Stimulated activated naive CD4-positive, alpha-beta T cell (primary cell): ENCODE measurements at places on chromosomes 11 and 22.

DNA sequence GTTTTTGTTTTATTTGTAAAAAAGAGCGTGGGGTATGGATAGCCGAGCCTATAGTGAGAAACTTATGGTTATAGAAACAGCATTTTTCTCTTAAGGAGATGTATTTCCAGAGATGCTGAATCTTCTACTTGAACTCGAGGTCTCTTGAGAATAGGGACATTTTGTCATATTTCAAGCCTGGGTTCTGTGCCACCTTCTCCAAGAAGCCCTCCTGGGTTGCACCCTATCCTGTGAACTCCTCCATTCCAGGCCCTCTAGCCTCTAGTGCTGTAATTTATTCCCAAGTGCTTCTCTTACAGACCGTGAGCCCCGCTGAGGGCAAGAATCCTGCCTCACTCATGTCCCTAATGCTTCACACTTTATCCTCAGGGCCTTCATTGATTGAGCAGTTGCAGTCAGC, 108.6 kb downstream of the KIAA1671 start:
- DNase-seq = no peak

DNA sequence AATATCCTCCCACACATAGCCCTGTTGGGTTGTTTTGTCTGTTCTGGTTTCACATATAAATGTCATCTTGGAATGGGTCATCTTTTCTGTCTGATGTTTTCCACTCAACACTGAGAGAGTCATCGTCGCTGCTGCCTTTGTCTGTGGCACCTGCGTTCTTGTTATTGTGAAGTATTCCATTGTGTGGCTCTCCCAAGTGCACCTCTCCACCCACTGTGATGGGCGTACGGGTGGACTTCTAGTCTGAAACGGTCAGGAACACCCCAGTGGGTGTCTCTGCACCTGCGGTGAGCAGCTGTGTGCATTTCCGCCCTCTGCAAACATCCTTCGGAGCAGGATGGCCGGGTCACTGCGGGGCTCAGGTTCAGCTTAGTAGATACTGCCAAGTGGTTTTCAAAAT, 34.5 kb upstream of the RTL6 start:
- DNase-seq = no peak

GRCh38 chr22:38871360-38872171, 450 bp downstream of the CBX6 start:
- DNase-seq = no peak

DNA sequence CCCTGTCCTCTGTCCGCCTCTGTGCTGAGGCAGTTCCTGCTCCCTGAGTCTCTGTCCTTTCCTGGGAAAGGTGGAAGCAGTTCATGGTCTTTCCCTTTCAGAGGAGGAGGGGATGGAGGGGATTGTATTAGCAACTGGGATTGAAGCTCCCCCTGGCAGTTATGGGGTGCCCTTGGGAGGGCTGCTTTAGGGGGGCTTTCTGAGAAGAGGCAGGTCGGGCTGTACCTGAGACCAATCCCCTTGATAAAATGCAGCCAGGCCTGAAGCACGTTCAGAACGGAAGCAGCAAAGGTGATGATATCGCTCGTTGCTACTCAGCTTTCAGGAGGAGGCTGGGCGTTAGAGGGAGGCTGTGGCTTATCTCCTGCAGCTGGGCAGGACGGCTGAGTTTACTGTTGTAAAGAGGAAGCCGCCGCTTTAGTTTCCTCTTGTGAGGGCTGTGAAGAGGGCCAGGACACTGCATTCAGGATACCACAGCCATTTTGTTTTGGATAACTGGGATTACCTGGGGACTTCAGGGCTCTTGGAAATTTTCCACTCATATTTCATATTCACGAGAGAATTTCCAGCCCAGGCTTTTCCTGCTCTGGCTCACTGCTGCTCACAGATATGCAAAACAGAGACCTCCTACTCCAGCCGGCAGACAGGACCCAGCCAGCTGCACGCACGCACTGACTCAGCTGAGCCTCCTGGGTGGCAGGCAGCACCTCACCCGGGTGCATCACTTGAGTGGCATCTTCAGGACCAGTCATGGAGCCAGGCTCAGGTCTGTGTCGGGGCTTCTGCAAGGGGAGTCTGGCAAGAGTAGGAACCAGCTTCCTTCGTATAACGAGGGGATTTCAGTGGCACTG, 798 bp downstream of the AMPD3 start:
- peak; percentile 75 for DNase-seq

GRCh38 chr11:67255864-67256263, 10.4 kb upstream of the GRK2 start:
- DNase-seq = no peak

GRCh38 chr11:19420868-19421533, 180.3 kb upstream of the E2F8 start:
- no peak for DNase-seq
